ENCODE measurements at places on chromosomes 4 and X. TPM values are rescaled to one million over a fixed set of nuclear protein-coding genes. Genes with fewer than 3 reads are reported as not detected.
A peak's percentile ranks its signal among the peaks of the same experiment; 100 is the strongest.

- no peak for DNase-seq
These were observed 172.8 kb downstream of the ATG4A start for GRCh38 chrX:108264376-108264775.

GRCh38 chr4:20480165-20480947 lies 219.9 kb upstream of the PACRGL start:
- no peak for DNase-seq

GRCh38 chrX:113522814-113523213 lies 682.2 kb upstream of the AMOT start:
- no peak for DNase-seq

DNA sequence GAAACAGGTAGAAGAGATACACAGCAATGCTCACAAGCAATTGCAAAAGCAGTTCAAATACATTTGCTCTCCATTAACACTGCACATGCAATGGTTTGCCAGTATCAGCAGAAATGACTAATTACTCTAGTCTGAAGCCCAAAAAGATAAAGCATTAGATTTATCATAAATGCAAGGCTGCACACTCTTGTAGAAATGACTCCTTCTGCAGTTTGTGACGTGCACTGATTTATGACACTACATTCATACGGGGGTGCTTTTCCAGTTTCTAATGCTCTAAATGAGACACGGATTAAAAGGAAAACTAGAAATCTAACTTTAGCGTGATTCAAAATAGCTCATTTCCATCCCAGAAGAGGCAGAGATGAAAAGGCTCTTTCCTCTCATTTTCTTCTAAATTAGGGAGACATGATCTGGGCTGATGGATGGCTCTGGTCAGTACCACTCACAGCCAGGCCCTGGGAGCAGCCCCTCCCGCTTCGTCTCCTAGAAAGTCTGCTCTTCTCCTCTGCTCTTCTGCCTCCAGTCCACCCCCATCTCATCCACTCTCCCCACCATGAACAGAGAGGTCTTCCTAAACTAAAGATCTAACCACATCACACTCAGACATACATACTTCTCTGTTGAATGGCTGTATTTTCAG lies 33.2 kb downstream of the PPP2R2C start:
- no peak for DNase-seq

GRCh38 chr4:19298998-19299397 lies 952.7 kb upstream of the SLIT2 start:
- DNase-seq: no peak

Gene PAGE2B
- not detected for total RNA-seq

GRCh38 chr4:91025241-91026148 lies 898.3 kb downstream of the CCSER1 start:
- no peak for DNase-seq

DNA sequence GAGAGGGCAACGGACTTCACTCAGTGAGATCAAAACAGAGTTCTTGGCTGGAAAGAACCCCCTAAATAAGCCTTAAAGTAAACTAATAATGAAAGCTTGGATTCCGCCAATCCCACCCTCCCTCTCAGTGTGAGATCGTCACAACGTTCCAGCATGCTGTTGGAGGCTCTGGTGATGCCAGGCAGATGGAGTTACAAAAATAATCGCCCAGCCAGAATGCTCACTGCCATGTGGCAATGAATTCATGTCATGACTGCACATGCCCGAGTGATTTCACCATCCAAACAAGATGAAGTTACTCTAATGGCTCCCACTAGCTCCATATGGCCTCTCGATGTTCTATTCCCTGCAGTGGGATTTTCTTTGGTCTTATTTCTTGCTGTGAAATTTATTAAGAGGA lies 248.0 kb downstream of the SPATA18 start:
- peak; percentile 96 for DNase-seq

GRCh38 chr4:52566136-52567031 lies 92.7 kb downstream of the USP46 start:
- no peak for DNase-seq

- DNase-seq: no peak
These were observed 29.7 kb downstream of the DCX start for GRCh38 chrX:111382277-111382676.

- no peak for DNase-seq
These were observed 494.3 kb downstream of the IL15 start for GRCh38 chr4:142130666-142131065.
